Activated T-cell treated with anti-CD3 and anti-CD28 coated beads, Interleukin-2, amount 50 U/mL, for 48 hours (primary cell): ENCODE measurements at places on chromosomes 1 and 21.
A peak's percentile ranks its signal among the peaks of the same experiment; 100 is the strongest.

DNA sequence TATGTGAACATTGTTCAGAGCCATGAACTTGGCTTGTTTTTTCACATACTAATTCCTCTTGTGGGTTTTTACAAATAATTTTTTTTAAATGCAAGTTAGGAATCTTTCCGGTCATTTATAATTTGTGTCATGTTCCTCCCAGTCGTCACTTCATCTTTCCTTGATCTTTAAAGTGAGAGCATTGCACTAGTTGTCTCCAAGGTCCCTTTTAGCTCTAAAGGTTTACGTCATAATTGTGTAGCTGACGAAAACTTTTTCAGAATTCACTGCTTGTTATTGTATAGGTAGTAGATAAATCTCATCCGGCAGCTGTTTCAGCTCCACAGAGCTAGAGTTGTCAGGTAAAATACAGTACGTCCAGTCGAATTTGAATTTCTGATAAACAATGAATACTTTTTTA, 33.6 kb downstream of the SOAT1 start:
- no peak for DNase-seq

DNA sequence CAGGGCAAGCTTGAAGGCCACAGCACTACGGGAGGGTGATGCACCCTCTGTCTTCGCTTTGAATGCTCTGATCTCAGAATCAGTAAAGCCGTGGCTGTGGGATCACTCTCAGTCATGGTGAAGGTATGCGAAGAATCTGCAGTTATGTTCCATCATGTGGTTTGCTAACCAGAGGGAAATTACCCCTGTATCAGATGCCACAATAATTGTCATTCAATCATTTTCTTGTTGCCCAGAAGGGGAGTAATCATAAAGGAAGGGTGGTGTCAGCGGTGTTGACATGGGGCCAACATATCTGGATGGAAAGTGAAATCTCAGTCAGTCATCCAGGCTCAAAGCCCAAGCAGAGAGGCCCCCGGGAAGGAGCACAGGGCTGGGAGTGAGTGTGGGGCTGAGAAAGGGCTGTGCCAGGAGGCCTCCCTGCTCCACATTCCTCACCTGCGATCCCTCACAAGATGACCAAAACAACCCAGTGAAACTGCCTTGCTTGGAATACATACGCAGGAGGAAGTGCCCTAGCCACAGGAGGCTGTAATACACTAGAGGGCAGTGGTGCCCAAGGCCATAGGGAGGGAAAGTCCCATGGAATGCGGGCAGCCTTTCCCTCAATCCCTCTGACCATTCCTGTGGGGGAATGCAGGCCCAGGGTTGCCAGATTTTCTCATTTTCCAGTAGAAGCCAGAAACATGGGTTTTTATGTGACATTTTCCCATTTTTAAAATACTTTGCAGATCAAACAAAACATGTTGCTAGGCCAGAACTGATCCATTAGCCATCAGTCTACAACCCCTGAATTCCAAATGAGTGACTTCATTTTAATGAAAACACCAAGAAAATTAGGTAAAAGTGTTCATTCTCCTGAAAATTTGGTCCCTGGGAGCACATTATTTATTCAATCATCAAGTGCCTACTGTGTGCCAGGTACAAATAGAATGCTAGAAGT, 95.7 kb upstream of the VANGL1 start:
- peak; percentile 26 for DNase-seq

DNA sequence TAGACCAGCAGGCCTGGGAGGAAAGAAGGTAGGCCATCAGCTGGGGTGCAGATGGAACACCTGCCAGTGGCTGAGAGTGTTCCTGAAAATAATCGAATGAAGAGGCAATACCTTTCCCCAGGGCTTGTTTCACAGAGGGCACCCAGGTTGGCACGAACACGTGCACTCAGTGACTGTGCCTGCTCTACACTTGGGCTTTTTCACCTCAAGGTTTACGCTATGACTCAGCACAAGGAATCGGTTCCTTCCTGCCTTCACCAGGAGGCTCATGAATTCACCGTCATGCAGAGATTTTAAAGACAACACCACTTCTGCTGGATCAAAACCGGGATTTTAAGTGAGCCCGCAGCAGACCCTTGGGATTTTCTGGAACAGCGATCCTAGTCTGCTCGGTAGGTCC, 118.5 kb upstream of the ADAR start:
- no peak for DNase-seq

DNA sequence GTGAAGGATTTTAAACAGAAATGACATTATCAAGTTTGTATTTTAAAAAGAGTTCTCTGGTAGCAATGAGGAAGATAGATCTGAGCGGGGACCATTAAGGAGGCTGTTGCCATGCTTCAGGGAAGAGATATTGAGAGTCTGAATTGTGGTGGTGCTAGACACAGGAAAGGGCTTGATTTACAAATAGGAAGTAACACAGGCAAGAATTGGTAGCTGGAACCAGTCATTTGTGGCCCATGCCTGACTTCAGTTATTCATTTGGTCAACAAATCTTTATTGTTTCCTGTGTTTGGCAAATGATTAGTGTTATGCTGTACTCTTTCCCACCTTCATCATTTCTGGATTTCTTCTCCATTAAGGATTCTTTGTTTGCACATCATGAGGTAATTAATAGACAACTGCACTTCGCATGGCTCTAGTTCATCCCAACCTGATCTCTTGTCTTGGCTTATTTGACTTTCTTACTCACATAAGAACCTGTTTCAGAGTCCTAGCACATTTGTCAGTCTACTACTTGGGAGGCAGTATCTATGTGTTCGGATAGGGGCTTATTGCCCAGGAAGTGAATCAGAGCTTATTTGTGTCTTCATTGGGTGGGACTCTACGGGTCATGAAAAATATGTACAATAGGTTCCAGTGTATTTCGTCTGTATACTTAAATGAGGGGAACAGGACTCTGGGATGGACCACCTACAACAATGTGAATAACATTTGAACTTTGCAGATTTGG, 32.3 kb downstream of the EEIG2 start:
- DNase-seq, result no peak

DNA sequence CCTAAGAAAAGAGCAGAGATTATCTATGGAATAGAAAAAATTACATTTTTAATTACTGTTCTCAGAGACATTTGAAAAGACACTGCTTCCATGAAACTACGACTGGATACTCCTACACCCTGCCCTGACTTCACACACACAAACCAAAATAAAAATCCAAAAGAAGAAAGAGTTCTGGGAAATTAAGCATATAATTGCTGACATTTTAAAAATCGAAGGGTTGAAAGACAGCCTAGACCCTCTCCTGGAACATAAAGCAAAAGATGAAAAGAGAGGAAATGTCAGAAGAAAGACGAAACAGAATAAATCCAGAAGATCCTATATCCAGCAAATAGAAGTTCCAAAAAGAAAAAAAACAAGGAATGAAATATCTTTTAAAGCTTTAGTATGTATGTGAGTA, 32.8 kb upstream of the EEIG2 start:
- DNase-seq, result no peak

DNA sequence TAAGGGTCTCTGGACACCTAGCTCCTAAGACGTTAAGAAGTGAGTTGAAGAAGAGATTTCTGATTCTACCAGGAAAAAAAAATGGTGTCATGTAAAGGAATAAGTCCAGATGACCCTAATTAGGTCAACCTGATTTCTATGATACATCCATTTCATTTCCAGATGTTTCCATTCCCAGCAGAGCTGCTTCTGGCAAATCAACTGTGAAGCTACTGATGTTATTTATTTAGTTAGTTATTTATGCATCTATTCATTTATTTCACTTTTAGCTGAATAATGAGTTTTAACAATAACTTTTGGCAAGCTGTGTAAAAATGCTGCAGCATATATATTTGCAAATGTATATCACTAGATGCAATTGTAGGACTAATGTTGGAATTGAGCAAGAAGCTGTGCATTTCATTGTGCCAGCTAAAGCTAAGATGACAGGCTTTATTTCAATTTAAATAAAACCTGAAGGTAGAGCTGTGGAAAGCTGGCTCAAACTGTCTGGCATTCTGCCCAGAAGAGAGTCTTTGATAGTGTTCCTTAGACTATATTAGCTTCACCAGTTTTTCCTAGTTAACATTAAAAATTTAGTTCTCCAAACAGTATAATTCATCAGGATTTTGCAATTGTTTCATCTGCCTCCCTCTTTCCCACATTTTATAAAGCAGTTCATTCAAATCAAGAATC, 1164.4 kb upstream of the ADGRL4 start:
- DNase-seq, result no peak

- no peak for DNase-seq
These were observed 88.4 kb downstream of the GTF2B start for GRCh38 chr1:88802950-88803349.

GRCh38 chr1:182714546-182714945, 30.2 kb upstream of the RGS8 start:
- no peak for DNase-seq
